ENCODE measurements at places on chromosomes 3 and 15. TPM values are rescaled to one million over a fixed set of nuclear protein-coding genes. Genes with fewer than 3 reads are reported as not detected.

- no peak for DNase-seq
Observed at GRCh38 chr3:176513604-176514003, 683.7 kb downstream of the TBL1XR1 start.

The MB21D2 gene
- total RNA-seq: 8.7 TPM

The CPNE9 gene
- total RNA-seq: 0.37 TPM

The OR4F15 gene
- total RNA-seq: not detected

DNA sequence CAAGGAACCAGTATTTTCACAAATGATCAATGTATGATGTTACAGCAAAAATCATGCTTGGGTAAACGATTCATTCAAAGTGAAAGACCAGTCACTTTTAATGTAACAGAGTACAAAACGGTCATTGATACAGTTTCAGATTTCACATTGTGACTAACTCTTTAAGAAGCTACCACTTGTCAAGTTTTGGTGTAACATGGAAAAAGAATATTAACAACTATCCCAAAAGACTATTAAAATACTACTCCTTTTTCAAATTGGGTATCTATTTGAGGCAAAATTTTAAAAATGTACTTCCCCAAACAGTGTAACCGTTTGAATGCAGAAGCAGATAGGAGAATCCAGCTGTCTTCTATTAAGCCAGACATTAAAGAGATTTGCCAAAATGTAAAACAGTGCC is 31.7 kb downstream of the AKAP13 start:
- DNase-seq: no peak

The PFKFB4 gene
- 4.3 TPM for total RNA-seq

Data from mucosa of gallbladder (tissue), 1 donor.